ENCODE measurements at places on chromosomes 2 and 18.

GRCh38 chr2:239079671-239080294, 231.9 kb downstream of the TWIST2 start:
- no peak for DNase-seq

DNA sequence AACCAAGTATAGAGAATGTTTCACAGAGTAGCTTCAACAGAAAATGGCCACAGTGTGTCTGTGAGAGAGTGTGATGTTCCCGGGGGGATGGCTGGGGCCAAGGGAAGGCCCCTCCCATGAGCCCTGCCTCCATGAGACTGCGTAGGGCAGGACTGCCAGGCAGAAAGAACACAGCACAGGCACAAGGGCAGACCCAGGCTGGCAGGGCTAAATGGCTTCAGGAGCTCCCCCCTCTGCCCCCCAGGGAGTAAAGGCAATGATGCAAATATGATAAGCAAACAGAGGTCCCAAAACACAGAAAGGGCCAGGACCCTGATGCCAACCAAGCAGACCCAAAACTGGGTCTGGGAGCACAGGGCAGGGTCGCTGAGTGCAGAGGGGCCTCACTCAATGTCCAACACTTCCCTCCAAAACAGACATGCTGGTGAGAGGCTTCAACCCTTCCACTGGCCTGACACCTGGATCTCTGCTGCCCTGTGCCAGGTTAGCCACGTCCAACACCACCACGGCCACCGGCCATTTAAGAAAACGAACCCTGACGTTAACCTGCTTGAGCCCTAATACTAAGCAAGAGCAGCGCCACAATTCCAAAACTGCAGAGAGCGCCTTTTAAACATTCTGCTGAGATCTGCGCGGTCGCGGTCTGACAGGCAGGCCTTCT, 90.3 kb downstream of the HDAC4 start:
- DNase-seq: no peak

DNA sequence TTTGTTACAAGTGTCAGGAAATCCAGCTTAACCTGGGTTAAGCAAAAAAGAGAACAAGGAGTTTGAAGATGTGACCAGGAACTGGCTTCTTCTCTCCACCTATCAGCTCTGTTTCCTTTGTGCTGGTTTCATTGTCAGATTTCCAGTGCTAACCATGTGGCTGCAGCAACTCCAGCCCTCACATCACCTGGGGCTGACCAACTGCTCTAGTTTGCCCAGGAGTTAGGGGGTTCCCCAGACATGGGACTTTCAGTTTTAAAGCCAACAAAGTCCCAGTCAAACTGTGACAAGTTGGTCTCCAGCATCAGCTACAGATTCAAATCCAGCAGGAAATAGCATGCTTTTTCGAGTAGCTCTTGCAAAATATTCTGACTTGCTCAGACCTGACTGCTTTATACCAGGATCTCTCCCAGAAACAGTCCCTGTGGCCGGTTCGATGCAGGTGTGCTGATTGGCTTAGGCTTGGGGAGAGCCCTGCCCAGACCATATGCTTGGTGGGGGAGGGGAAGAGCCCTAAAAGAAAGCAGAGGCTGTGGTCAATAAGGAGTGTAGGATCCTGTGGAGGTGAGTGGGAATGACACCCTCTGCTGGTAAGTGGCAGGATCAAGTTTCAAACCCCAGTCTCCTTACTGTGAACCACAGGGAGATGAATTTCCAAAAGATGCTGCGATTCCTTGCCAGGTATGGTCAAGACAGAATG, 49.5 kb downstream of the KCNE4 start:
- peak; percentile 83 for DNase-seq

GRCh38 chr2:204495381-204495780, 49.9 kb upstream of the PARD3B start:
- no peak for DNase-seq

DNA sequence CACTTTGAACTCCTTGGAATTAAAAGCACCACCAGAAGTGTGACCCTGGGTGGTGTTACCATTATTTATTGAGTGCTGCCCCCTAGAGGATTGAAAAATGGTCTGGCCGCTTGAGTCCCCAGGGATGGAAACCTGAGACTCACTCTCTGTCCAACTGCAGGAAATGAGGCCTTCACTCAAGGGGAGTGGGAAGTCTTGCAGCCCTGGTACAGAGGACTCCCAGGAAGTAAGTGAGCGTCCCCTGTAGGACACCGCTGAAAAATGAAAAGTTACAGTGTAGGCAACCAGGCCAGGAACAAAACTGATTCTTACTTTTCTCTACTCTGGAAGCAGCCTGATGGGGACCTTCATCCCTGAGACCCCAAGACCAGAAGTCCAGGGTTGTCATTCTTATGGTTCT, 2.2 kb upstream of the NRP2 start:
- peak; percentile 96 for DNase-seq

GRCh38 chr2:168694866-168695265, 107.6 kb upstream of the NOSTRIN start:
- no peak for DNase-seq

- no peak for DNase-seq
Measured at GRCh38 chr2:184598002-184598315, 370 bp upstream of the ZNF804A start.

- DNase-seq: peak; percentile 76
Measured at GRCh38 chr2:142682528-142682927, 194.9 kb upstream of the KYNU start.

- DNase-seq: no peak
Measured at GRCh38 chr2:134262684-134263083, 8.8 kb downstream of the MGAT5 start.

GRCh38 chr18:10152475-10152874, 238.7 kb downstream of the VAPA start:
- DNase-seq: no peak

- DNase-seq: no peak
Measured at GRCh38 chr2:573805-574392, 103.3 kb downstream of the TMEM18 start.

DNA sequence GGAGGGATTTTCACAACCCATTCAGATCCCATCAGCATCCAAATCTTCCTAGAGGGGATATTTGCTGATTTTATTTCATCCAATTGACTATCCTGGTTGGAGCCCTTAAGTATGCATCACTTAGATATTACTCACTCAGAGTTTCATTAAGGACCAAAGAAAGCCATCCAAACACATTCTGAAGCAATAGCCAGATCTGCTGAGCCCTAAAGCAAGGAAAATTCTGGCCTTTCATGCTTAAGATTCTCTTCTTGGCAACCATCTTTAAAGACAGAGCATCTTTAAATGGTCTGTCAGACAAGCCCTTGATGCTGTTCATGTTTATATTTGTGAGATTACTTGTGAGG, 40.9 kb upstream of the C1D start:
- DNase-seq: no peak

DNA sequence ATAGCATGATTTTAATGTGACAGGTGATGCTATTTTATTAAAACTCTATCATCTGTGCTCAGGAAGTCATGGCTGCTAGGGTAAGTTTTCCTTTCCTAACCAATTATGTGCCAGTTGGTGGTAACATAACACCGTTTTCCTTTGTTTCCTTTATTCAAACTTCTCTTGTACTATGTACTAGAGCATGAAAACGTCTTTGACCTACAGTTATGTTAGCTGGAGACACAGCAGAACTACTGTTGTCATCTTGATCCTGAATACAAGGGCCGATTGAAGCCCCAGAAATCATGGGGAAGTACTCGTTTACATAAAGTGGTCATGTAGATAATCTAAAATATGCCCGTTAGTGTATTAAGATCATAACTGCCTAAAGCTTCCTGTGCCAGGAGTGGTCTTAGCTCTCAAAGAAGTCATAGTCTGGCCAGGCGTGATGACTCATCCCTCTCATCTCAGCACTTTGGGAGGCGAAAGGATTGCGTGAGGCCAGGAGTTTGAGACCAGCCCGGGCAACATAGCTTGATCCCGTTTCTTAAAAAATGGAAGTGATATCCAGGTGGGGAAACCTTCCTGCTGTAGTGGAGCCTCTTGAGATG, 20.5 kb downstream of the NEDD4L start:
- peak; percentile 99 for DNase-seq
